ENCODE measurements at places on chromosomes 7 and 10. TPM values are rescaled to one million over a fixed set of nuclear protein-coding genes. Genes with fewer than 3 reads are reported as not detected.

DNA sequence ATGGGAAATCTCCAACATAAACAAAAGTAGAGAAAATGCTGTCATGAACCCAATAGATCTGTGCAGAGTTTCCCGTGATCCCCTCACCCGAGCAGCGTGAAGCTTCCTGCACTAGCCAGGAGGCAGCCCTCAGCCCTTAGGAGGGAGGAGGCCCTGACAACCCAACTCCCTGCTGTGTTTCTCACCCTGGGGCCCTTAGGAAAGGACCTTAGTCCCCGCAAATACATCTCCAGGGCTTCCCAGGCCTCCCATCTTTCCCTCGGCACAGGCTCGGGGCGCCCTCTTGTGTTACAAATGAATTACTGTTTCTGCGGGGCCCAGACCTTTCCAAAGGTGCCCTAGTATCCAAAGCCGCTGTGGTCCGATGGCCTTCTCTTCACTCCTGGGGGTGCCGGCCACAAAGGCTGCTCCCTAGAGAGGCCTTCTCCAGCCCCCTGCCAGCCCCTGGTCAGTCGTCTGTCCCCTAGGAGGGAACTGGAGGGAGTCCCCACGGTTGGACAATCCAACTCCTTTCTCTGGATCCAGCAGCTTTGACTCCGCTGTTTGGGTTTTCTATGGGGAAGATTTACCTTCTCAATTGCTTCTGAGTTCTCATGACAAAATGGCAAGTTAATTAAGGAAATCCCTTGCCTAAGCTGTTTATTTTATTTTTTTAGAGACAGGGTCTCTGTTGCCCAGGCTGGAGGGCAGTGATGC is 49.9 kb upstream of the SH2B2 start:
- peak; percentile 81 for DNase-seq
- no peak overlapping the region for H3K4me3 ChIP-seq
- H3K36me3 ChIP-seq: no peaks in the 10 kb centered on the region
- H3K4me1 ChIP-seq: no peaks in the 10 kb centered on the region
- H3K27ac ChIP-seq: no peak overlapping the region
- no peaks in the 10 kb centered on the region for H3K27me3 ChIP-seq

DNA sequence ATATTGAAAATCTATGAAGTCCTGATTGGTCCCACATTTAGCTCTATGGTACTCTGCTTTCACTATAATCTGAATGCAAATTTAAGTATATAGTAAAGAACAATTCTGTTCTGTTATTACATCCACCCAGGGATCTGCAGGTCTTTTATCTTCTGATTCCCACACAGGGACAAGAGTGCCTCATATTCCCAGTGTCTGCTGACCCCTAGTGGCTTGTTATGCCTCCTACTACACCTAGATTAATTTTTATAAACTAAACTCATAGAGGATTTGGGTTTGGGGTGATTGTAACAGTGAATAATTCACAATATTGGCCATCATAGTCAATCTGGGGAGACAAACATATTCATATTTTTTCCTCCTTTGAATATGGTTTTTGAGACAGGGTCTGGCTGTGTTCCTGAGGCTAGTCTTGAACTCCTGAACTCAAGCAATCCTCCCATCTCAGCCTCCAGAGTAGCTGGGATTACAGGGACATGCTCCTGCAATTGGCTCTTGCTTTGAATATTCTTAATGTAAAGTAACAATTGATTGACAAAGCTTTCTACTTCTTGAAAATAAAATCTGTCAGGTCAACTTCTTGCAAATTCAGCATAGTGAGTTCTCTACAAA is 282.1 kb downstream of the KCND2 start:
- no peak overlapping the region for H3K4me3 ChIP-seq
- no peaks in the 10 kb centered on the region for H3K36me3 ChIP-seq

Gene IFIT1B
- 0.49 TPM for total RNA-seq

Gene ABCB1
- total RNA-seq: 16.8 TPM

DNA sequence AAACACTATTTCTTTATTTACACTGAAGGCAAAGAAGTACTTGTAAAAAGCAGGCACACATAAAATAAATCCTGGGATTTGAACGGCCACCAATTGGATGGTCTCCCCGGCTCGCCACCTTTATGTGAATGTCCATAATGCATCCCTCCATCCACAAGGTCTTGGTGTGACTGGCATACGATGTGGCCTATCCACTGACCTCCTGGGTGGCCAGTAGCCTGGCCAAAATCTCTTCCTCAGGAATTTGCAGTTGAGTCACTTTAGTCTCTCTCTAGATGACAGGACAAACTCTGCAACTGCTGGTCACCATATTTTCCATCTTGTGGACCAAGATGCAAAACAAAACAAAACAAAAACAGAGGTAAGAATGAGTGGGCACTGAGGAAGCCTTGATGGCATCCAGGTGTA is 39.1 kb downstream of the CDK1 start:
- no peaks in the 10 kb centered on the region for H3K27me3 ChIP-seq
- peaks cover 28% of the 10 kb centered on the region for H3K4me1 ChIP-seq
- H3K4me3 ChIP-seq: no peak overlapping the region
- no peak for DNase-seq
- no peak overlapping the region for H3K27ac ChIP-seq

DNA sequence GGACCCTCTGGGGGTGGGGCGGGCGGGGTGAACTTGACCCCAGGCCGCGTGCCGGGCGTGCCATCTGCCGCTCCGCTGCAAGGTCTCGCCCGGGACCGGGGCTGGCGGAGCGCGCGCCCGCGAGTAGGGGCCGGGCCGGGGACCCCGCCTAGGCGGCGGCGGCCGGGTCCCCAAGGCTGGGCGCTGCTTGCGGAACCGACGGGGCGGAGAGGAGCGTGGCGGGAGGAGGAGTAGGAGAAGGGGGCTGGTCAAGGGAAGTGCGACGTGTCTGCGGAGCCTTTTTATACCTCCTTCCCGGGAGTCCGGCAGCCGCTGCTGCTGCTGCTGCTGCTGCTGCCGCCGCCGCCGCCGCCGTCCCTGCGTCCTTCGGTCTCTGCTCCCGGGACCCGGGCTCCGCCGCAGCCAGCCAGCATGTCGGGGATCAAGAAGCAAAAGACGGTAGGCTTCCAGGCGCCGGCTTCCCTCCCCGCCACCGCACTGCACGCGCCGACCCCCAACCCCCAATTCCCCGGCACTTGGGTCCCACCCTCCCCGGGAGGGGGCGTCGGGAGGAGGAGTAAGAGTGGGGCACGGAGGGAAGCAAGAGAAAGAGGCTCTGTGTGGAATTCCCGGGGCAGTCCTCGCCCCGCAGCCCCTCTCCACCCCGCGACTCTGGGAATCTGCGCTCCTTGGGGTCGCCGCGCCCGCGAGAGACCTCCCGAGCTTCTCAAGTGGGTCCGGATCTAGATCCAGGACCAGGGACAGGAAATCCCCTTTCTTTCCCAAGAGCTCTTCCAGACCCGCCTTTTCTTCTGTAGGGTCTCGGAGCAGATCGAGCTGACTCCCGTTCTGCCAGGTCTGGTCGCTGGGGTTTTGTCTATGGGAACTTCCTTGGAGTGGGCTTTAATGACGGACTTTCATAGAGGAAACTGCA is at the start of gene PAPSS2:
PAPSS2 (plus strand) TSS at position 308 of the 913 bp plus-strand sequence; CDS start at position 412, 104 bp downstream.
- DNase-seq: peak; percentile 88
- H3K4me1 ChIP-seq: peaks cover 61% of the 10 kb centered on the region
- no peaks in the 10 kb centered on the region for H3K36me3 ChIP-seq
- no peaks in the 10 kb centered on the region for H3K27me3 ChIP-seq
- peak within 1 kb of the TSS; percentile 62 for H3K4me3 ChIP-seq

- H3K4me3 ChIP-seq: no peak overlapping the region
- no peak for DNase-seq
- peaks cover 9% of the 10 kb centered on the region for H3K36me3 ChIP-seq
- no peaks in the 10 kb centered on the region for H3K27me3 ChIP-seq
- H3K27ac ChIP-seq: no peak overlapping the region
These were observed 28.7 kb downstream of the VTI1A start for GRCh38 chr10:112475575-112476218.

DNA sequence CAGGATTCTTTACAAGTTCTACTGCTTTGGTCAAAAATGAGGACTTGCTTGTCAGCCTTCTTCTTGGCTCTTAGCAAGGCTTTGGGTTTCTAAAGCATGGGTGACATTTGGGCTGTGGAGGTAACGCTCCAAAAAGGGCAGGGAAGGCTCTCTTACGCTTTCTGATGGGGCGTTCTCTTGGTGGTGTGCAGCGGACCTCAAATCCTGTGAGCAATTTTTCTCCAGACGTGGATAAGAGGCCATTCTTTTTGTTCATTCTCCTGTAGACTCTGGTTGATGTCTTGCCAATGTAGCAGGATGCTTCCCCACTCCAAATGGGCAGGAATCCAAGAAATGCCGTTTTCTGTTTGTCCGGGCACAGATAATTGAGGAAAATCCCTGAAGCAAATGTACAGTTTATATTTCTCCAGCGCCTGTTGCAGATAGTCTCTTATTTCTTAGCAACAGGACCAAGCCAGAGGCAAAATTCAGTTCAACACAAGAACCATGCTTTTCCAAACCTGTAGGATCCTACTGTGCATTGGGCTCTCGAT is 138.4 kb upstream of the NFE2L3 start:
- no peaks in the 10 kb centered on the region for H3K4me1 ChIP-seq
- no peak overlapping the region for H3K27ac ChIP-seq
- peaks cover 46% of the 10 kb centered on the region for H3K27me3 ChIP-seq
- H3K4me3 ChIP-seq: no peak overlapping the region
- DNase-seq: no peak

- H3K36me3 ChIP-seq: no peaks in the 10 kb centered on the region
- H3K27me3 ChIP-seq: no peaks in the 10 kb centered on the region
- peaks cover 16% of the 10 kb centered on the region for H3K4me1 ChIP-seq
- no peak overlapping the region for H3K27ac ChIP-seq
- H3K4me3 ChIP-seq: no peak overlapping the region
These were observed 29.8 kb upstream of the GNA12 start for GRCh38 chr7:2873686-2874551.

DNA sequence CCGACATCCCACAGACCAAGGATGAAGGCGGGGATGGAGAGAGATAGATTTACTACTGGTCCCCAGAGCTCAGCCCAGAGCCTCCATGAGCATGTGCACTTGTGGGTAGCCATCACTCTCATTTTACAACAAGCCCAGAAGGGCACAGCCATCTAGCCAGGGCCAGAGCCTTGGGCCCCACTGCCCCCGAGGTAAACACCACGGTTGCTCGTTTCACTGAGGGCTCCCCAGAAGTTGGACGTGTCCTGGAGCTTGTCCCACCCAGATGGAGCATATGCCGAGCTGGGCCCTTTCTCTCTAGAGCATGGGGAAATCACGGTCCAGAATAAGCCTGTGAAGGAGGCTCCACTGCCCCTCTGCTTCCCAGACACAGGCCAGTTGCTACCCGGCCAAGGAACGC is 9.0 kb upstream of the TMEM120A start:
- peaks cover 3% of the 10 kb centered on the region for H3K4me1 ChIP-seq
- H3K27ac ChIP-seq: no peak overlapping the region
- no peaks in the 10 kb centered on the region for H3K27me3 ChIP-seq

DNA sequence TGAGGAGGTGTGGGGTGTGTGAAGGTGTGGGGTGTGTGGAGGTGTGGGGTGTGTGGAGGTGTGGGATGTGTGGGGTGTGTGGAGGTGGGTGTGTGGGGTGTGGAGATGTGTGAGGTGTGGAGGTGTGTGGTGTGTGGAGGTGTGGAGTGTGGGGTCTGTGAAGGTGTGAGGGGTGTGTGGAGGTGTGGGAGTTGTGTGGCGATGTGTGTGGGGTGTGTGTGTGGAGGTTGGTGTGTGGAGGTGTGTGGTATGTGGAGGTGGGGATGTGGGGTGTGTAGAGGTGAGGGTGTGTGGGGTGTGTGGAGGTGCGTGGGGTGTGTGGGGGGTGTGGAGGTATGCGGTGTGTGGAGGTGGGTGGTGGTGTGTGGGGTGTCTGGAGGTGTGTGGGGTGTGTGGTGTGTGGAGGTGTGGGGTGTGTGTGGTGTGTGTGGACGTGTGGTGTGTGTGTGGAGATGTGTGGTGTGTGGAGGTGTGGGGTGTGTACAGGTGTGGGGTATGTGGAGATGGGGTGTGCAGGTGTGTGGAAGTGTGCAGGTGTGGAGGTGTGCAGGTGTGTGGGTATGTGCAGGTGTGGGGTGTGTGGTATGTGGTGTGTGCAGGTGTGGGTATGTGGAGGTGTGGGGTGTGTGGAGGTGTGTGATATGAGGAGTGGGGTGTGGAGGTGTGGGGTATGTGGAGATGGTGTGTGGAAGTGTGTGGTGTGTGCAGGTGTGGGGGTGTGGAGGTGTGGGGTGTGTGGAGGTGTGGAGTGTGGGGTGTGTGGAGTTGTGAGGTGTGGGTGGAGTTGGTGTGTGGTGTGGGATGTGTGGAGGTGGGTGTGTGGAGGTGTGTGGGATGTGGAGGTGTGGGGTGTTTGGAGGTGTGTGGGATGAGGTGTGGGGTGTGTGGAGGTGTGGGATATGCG is 34.5 kb downstream of the SPDYE17 start:
- no peaks in the 10 kb centered on the region for H3K27me3 ChIP-seq
- no peak overlapping the region for H3K27ac ChIP-seq
- DNase-seq: no peak
- H3K4me3 ChIP-seq: no peak overlapping the region
- peaks cover 5% of the 10 kb centered on the region for H3K36me3 ChIP-seq
- H3K4me1 ChIP-seq: no peaks in the 10 kb centered on the region

GRCh38 chr10:84693006-84693405 is 364.6 kb downstream of the CCSER2 start:
- no peak overlapping the region for H3K27ac ChIP-seq
- no peaks in the 10 kb centered on the region for H3K36me3 ChIP-seq
- no peaks in the 10 kb centered on the region for H3K27me3 ChIP-seq
- no peak for DNase-seq

DNA sequence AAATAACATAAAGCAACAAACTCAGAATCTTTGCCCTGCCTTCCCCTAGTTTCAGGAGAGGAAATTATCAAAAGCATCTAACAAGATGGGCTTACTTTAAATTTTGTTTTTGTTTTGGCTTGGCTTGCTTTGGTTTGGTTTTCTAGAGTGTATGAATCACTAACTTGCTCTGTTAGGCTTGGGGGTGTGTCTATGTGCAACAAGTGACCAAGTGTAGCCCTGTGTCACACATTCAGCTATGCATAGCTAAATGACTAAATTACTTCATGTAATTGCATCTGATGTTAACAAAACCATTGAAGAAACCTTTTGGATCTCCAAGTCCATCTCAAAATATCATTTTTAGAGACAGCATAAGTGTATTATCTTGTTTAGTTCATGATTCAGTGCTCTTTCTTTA is 251.0 kb downstream of the TFEC start:
- DNase-seq: no peak
- H3K36me3 ChIP-seq: no peaks in the 10 kb centered on the region
- no peaks in the 10 kb centered on the region for H3K4me1 ChIP-seq
- H3K27me3 ChIP-seq: no peaks in the 10 kb centered on the region
- no peak overlapping the region for H3K27ac ChIP-seq

DNA sequence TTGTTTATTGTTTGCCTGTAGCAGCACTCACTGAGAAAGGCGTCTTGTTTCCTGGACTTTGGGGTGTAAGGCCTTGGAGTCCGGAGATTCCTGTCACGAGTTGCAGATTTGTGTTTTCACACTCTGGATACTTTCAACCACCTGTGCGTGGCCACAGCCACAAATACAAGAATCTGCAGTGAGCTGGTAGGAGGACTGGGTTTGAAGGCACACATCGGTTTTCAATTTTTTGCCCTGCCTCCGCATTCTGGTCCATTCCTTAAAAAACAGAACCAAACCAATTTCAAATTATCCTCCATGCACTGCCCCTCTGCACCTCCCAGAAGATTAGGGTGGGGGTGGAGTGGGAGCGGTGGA is 619 bp downstream of the EXOC4 start:
- H3K4me3 ChIP-seq: peak overlapping the region; percentile 76
- no peak for DNase-seq
- peaks cover 24% of the 10 kb centered on the region for H3K4me1 ChIP-seq
- H3K27ac ChIP-seq: peak overlapping the region; percentile 93

Data from spleen (tissue), 13 donors.